Lower leg skin (tissue), 4 donors: ENCODE measurements at places on chromosomes 5 and 9. TPM values are rescaled to one million over a fixed set of nuclear protein-coding genes. Genes with fewer than 3 reads are reported as not detected.

Gene ITGA2
- total RNA-seq = 35.9 TPM

Gene UBAP1
- 46.4 TPM for total RNA-seq

Gene PALM2AKAP2
- 2.0 TPM for total RNA-seq

Gene INIP
- total RNA-seq = 18.3 TPM

Gene INSL4
- total RNA-seq = not detected

Gene TGFBI
- 829 TPM for total RNA-seq

Gene MPDZ
- 5.4 TPM for total RNA-seq

Gene IL13
- not detected for total RNA-seq

Gene C9
- not detected for total RNA-seq

Gene GBGT1
- 6.1 TPM for total RNA-seq

Gene TNFSF15
- 0.26 TPM for total RNA-seq

Gene ARHGAP26
- total RNA-seq = 16.0 TPM

Gene GPR151
- not detected for total RNA-seq

Gene CCDC152
- not detected for total RNA-seq

Gene FAM78A
- 1.7 TPM for total RNA-seq

Gene FBXL17
- total RNA-seq = 31.8 TPM

Gene TLX3
- not detected for total RNA-seq

Gene PCDHA1
- total RNA-seq = not detected
